ENCODE measurements at places on chromosomes 5 and 9. TPM values are rescaled to one million over a fixed set of nuclear protein-coding genes. Genes with fewer than 3 reads are reported as not detected.
A peak's percentile ranks its signal among the peaks of the same experiment; 100 is the strongest.

DNA sequence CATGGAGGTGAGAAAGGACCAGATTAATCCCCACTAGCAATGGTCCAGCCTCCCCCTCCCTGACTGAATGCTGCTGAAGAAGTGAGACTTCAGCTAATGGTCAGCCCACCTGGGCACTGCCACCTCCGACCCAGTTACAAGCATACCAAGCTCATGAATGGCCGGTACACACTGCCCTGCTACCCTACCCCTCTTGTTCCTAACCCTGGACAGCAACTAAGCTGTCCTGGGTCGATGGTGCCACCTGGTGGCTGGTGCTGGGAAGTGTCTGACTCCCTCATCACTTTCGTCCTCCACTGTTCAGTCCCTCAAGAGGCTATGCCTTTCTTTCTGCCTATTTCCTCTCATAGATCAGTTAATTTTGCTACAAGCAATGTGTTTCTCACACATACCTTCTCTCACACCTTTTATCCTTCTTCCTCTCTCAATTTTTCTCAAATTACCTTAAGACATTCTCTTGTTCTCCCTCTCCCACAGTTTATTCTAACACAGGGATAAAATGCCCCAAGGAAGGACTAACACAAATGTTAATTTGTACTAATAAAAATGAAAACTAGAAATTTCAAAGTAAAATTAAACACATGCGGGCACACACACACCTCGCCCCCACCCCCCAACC, 42.4 kb downstream of the PAX5 start:
- H3K27ac ChIP-seq: no peak overlapping the region
- peaks cover 15% of the 10 kb centered on the region for H3K27me3 ChIP-seq
- no peaks in the 10 kb centered on the region for H3K4me1 ChIP-seq

- no peaks in the 10 kb centered on the region for H3K27me3 ChIP-seq
- no peak overlapping the region for H3K4me3 ChIP-seq
- H3K36me3 ChIP-seq: no peaks in the 10 kb centered on the region
- DNase-seq: no peak
- H3K4me1 ChIP-seq: peaks cover 18% of the 10 kb centered on the region
Measured at GRCh38 chr9:16499892-16500291, 370.6 kb downstream of the BNC2 start.

GRCh38 chr5:58477760-58478376, 13.4 kb upstream of the GAPT start:
- H3K27ac ChIP-seq: no peak overlapping the region
- H3K4me1 ChIP-seq: 0 out of 2 replicates have a peak, but pooled peaks cover 5% of the 10 kb centered on the region
- H3K27me3 ChIP-seq: no peaks in the 10 kb centered on the region
- no peak for DNase-seq

DNA sequence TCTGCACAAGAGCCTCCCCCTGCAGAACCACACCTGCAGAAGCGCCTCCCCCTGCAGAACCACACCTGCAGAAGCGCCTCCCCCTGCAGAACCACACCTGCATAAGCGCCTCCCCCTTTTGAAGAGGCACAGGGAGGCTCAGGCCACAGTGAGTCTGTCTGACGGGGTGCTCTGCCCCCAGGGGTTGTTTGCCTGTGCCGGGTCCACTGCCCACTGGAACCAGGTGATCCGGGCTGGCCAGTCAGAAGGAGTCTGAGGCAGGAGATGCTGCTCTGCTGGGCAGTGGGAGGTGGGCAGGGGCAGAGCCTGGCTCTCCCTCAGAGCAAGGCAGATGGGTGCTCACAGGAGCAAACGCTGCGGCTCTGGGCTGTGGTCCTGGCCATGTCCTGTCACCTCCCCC, 60.8 kb upstream of the RNU6ATAC start:
- no peak overlapping the region for H3K27ac ChIP-seq
- peaks cover 15% of the 10 kb centered on the region for H3K4me1 ChIP-seq
- H3K4me3 ChIP-seq: no peak overlapping the region
- H3K36me3 ChIP-seq: no peaks in the 10 kb centered on the region

GRCh38 chr9:136631038-136632000, 31.4 kb upstream of the EGFL7 start:
- no peaks in the 10 kb centered on the region for H3K36me3 ChIP-seq
- peaks cover 4% of the 10 kb centered on the region for H3K27me3 ChIP-seq
- no peak overlapping the region for H3K4me3 ChIP-seq
- H3K4me1 ChIP-seq: peaks cover 14% of the 10 kb centered on the region

IL31RA gene
- 8.9 TPM for total RNA-seq

DNA sequence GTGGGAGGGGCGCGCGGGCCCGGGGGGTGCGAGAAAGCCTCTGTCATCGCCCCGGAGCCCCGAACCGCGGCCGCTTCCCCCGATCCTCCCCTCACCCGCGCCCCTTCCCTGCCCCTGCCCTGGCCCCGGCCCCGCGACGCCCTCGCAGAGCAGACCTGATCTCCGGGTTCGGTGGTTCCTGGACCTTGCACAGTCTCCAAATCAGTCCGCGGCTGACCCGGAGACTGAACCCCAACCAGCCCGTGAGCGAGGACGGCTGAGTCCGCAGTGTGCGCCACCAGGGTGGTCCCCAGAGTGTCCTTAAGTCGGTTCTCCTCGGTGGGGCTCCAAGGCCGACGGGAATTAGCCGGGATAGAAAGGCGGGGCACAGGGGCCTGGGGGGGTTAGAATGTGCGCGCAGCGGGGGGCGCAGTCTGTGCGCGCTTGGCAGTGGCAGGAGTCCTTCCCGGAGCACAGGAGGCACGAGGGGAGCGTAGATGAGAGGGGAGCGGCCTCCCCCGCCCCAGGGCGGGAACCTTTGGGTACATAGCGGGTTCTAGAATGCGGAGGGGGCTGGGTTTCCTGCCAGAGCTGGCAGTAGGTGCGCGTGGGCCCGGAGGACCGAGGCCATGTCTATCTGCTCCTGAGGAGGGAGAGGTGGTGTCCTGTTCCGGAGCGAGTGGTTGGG, 779 bp downstream of the PKN3 start:
- H3K27ac ChIP-seq: peak overlapping the region; percentile 75
- peaks cover 29% of the 10 kb centered on the region for H3K36me3 ChIP-seq
- no peaks in the 10 kb centered on the region for H3K27me3 ChIP-seq
- peaks cover 15% of the 10 kb centered on the region for H3K4me1 ChIP-seq
- H3K4me3 ChIP-seq: peak overlapping the region; percentile 73
- peak; percentile 59 for DNase-seq

DNA sequence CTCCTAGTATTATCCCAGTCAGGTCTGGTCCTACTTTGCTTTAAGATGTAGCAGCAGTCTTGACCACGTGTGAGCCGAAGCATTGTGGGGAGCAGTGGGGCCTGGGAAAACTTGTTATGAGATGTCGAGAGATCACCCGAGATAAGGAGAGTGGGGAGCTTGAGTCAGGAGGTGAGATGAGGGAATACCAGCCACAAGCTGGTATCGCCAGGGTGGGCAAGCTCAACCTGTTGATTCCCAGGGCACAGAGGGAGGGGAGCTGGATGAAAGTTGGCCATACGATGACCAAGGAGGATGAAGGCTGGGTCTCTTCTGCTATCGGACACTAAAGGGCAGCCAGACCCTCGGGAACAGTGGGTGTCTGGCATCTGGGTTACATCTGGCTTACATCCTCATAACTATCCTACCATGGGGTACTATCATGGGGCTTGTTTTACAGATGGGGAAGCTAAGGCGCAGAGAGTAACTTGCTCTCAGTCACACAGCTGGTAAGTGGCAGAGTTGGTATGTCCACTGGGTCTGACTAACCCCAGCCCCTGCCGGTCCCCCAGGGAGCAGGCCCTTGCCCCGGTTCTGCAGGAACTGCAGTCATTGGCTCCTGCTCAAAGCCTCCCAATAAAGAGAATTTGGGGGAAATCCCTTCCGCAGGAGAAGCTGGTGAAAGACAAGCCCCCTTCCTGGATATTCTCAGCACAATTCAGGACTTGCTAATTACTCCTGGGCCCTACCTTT, 13.4 kb upstream of the TIFAB start:
- peaks cover 19% of the 10 kb centered on the region for H3K27me3 ChIP-seq
- H3K4me3 ChIP-seq: no peak overlapping the region
- H3K27ac ChIP-seq: no peak overlapping the region
- no peaks in the 10 kb centered on the region for H3K36me3 ChIP-seq
- no peak for DNase-seq

DNA sequence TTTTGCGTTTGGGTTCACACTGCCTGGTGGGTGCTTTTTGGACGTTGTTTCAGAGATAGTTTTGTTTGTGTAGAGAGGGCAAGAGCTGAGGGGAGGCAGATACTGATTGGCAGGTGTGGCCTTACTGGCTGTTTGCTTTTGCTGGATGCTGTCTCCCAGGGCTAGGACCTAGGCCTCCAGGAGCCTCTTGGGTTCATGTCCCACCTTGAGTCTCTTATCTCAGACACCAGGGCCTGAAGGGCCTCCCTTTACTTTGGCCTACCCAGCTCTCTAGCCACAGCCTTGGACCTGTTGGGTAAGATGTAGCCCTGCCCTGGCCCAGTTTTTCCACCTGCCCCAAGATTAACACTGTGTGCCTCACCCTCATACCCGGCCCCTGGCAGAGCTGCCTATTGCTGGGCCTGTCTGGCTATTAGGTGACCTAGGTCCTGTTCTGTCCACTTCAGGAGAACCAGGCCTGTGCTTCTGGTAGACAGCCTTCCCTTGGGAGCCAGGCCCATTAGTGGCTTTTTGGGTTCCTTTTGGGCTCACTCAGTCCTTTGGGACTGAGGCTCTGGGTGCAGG, 13.4 kb downstream of the PTPA start:
- no peak for DNase-seq
- H3K4me1 ChIP-seq: peaks cover 11% of the 10 kb centered on the region
- H3K36me3 ChIP-seq: peaks cover 43% of the 10 kb centered on the region
- H3K4me3 ChIP-seq: no peak overlapping the region

DNA sequence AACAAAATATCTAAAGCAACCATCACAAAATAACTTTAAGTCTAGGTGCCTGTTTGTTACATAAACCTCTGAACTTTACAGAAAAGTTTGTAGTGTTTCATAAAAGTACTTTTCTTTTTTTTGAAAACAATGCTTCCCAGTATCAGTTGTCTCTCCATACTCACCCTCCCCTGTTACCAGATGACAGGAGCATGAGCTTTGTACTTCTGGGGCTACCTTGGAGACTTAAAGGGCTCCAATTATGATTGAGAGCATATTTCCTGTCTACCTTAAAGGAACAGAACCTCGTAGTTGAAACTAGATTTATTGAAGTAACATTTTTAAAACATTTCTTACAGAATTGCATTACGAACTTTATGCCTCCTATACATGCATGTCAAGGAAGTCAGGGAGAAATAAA, 55.4 kb upstream of the PPP1R2B start:
- no peak overlapping the region for H3K4me3 ChIP-seq
- no peak for DNase-seq
- H3K4me1 ChIP-seq: no peaks in the 10 kb centered on the region

GRCh38 chr5:69024241-69024651, 69.6 kb upstream of the SLC30A5 start:
- peak; percentile 33 for DNase-seq
- no peak overlapping the region for H3K4me3 ChIP-seq
- no peaks in the 10 kb centered on the region for H3K36me3 ChIP-seq
- H3K27me3 ChIP-seq: 0 out of 2 replicates have a peak, but pooled peaks cover 4% of the 10 kb centered on the region
- peaks cover 6% of the 10 kb centered on the region for H3K4me1 ChIP-seq

DNA sequence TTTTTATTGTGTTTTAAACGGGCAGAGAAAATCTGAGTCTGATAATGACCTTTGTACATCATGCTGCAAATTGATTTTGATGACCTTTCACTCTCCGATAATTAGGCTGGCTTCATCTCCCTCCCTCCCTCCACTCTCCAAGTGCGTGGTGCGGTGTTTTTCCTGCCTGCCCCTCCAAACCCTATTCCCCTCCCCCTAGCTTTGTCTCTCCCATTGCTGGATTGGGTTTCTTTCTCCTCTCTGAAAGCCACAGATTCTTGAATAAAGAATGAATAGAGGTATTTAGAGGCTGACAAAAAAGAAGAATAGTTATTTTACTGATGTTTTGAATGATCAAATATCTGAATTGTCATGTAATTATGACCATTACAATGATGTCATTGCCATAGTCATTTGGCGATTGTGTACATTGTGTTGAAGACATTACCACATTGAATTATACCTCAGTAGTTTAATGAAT, 571.1 kb upstream of the ZNF608 start:
- H3K4me3 ChIP-seq: no peak overlapping the region
- peaks cover under 1% of the 10 kb centered on the region for H3K4me1 ChIP-seq
- DNase-seq: no peak

GRCh38 chr9:125233678-125234077, 7.5 kb downstream of the HSPA5 start:
- H3K4me1 ChIP-seq: peaks cover 13% of the 10 kb centered on the region
- no peak overlapping the region for H3K4me3 ChIP-seq
- H3K27ac ChIP-seq: peak overlapping the region; percentile 29
- peak; percentile 70 for DNase-seq
- H3K27me3 ChIP-seq: no peaks in the 10 kb centered on the region
- H3K36me3 ChIP-seq: peaks cover 61% of the 10 kb centered on the region

- H3K27me3 ChIP-seq: no peaks in the 10 kb centered on the region
- H3K4me3 ChIP-seq: no peak overlapping the region
- H3K36me3 ChIP-seq: no peaks in the 10 kb centered on the region
- H3K27ac ChIP-seq: no peak overlapping the region
- peaks cover 19% of the 10 kb centered on the region for H3K4me1 ChIP-seq
- DNase-seq: no peak
Measured at GRCh38 chr9:18461496-18461895, 12.5 kb upstream of the ADAMTSL1 start.

ASPN gene
- not detected for total RNA-seq

IFNB1 gene
- total RNA-seq: not detected

GRCh38 chr9:68678430-68678829, 26.6 kb upstream of the PIP5K1B start:
- H3K27ac ChIP-seq: no peak overlapping the region
- no peak for DNase-seq
- no peaks in the 10 kb centered on the region for H3K4me1 ChIP-seq

DNA sequence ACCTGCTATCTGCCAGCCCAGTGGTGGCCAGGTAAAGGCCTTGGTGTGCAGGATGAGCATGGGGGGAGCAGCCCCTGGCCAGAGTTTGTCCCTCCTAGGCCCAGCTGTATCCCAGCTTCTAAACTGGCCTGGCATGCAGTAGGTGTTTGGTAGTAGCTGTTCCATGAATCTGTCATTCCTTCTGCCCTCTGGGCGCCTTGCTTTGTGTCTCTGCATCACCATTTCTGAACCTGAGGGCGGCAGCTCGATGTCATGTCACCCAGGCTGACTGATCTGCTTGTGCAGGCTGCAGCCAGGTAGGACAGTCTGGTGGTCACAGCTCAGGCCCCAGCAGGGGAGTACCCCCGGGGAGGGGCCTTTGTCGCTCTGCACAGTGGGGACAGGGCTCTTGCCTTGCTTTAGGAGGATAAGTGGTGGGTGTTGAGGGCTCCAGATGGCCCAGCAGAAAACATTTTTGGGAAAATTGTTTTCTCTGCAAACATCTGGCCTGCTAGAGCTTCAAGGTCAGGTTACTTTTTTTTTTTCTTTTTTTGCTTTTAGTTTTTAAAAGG, 4.6 kb upstream of the SUSD3 start:
- no peak overlapping the region for H3K4me3 ChIP-seq
- H3K27ac ChIP-seq: no peak overlapping the region
- no peaks in the 10 kb centered on the region for H3K4me1 ChIP-seq
- no peaks in the 10 kb centered on the region for H3K27me3 ChIP-seq
- H3K36me3 ChIP-seq: no peaks in the 10 kb centered on the region
- no peak for DNase-seq

GRCh38 chr9:68706363-68707201, 1.5 kb downstream of the PIP5K1B start:
- no peak for DNase-seq
- no peak overlapping the region for H3K27ac ChIP-seq
- H3K4me3 ChIP-seq: no peak overlapping the region
- peaks cover 8% of the 10 kb centered on the region for H3K4me1 ChIP-seq
- no peaks in the 10 kb centered on the region for H3K36me3 ChIP-seq

Measured in SJSA1 (cell line).